Sigmoid colon (tissue), 7 donors: ENCODE measurements at places on chromosomes 11 and 22. TPM values are rescaled to one million over a fixed set of nuclear protein-coding genes. Genes with fewer than 3 reads are reported as not detected.

Gene KDELR3
- 10.2 TPM for polyA plus RNA-seq

Gene DDIAS
- 3.1 TPM for polyA plus RNA-seq

Gene CKAP5
- polyA plus RNA-seq, result 22.9 TPM

GRCh38 chr22:42080287-42080686, 787 bp downstream of the SMDT1 start:
- H3K4me1 ChIP-seq, result peaks cover 34% of the 10 kb centered on the region
- H3K36me3 ChIP-seq, result peaks cover 56% of the 10 kb centered on the region
- DNase-seq, result no peak
- peak overlapping the region; percentile 99 for H3K27ac ChIP-seq

- peaks cover 6% of the 10 kb centered on the region for H3K4me1 ChIP-seq
- no peak overlapping the region for H3K4me3 ChIP-seq
- H3K27me3 ChIP-seq, result no peaks in the 10 kb centered on the region
- no peaks in the 10 kb centered on the region for H3K36me3 ChIP-seq
These were observed 43.8 kb upstream of the BARX2 start for GRCh38 chr11:129331871-129332274.

DNA sequence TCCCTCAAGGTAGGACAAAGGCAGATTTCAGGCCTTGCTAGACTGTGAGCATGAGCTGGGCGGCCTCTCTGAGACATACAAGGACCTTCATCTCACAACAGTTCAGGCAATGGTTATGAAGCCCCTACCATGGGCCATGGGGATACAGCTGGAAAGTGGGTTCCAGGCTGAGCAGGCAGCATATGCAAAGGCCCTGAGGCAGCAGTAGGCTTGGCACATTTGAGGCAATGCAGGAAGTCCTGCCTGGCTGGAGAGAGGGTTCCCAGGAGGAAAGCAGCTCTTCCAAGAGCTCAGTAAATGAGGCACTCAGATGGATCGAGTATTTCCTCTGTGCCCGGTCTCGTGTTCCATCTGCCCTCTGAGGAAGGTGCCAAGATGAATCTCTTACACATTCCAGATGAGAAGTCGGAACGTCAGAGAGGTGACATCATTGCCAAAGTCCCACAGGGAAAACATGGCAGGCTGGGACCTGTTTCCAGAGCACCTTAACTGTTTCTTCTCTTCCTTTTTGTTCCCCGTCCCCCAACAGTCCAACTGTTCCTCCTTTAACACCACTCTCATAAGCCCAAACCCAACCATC, 388.6 kb downstream of the MN1 start:
- H3K36me3 ChIP-seq, result no peaks in the 10 kb centered on the region
- H3K27me3 ChIP-seq, result no peaks in the 10 kb centered on the region
- no peak overlapping the region for H3K4me3 ChIP-seq
- DNase-seq, result no peak
- H3K27ac ChIP-seq, result no peak overlapping the region
